ENCODE measurements at places on chromosomes 6 and 20.

DNA sequence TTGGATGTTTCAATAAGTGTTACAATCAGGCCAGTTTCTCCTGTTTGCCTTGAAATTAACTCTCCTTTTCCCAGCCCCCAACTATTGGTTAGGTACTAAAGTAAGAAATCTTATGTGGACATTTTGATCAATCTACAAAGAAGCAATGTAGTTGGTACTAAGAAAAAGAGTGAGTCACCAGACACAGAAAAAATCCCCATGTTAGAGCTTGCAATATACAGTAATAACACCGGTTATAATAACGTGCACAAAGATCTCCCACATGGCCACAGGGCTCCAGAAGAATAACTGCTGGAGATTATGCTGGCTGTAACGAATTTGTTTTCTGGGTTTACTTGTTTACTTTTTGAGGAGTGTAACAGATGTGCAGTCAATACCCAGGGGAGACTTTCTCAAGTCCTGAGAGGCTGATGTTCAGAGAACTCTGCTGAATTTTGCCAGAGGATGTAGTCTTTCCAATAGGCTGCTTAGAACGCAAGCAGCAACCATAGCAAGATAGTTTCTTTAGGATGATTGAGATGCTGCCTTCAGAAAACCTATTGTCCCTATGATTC is 166.2 kb upstream of the SPACA1 start:
- no peak for DNase-seq

- no peak for DNase-seq
Observed at GRCh38 chr20:10492844-10493243, 57.7 kb downstream of the SLX4IP start.

DNA sequence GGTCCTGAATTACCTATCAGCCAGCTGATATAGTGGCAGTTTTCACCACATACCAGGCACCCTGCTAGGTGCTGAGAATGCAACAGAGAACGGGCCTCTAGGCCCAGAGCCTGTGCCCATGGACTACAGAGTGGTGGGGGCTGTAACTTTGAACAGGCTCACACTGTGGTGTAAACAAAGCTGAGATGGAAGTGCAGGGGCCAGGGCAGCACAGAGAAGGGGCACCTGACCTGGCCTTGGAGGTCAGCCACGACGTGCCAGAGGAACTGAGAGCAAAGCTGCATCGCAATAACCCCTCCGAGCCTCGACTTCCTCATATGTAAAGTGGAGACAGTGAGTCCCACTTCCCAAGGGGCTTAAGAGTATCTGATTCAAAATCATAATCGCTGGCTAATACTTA is 105.8 kb downstream of the MAFB start:
- no peak for DNase-seq

DNA sequence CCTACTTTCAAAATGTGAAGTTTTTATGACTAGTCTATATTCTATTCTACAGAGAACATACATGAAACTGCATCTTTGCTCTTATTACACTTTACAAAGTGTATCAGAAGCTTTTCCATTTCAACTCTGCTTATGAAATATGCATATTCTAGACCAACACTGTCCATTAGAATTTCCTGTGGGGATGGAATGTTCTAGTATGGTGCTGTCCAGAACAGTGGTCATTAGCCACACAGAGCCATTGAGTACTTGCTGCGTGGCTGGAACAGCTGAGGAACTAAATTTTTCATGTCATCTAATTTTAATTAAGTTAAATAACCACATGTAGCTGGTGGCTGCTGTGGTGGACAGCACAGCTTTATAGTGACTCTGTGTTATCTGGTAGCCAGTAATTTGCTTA is 105.9 kb upstream of the PDE10A start:
- DNase-seq: no peak

- no peak for DNase-seq
Observed at GRCh38 chr6:38871741-38872568, 156.8 kb downstream of the DNAH8 start.

- DNase-seq: no peak
Observed at GRCh38 chr6:8686077-8686476, 250.7 kb upstream of the SLC35B3 start.

DNA sequence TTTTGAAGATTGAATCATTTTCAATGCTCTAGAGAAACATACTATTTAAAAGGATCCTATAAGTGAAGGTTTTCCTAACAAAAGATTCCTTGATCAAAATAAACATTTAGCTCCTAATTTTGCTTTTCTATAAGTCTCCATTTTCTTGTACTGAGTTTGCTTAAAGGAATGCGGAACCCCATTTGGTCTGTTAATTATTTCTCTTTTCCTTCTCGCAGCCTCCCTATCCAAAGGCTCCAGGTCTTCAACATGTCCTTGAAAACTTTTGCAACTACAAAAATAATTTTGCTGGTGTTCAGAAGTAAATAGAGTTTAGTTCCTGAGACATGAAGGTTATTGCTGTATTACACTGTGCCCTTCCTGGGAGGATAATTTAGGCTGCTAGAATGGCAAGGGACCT is 8.3 kb upstream of the NPEPL1 start:
- DNase-seq: no peak

GRCh38 chr6:31332637-31333602 is 24.1 kb downstream of the HLA-B start:
- no peak for DNase-seq
